Left ventricle myocardium inferior (tissue), 1 donor: ENCODE measurements at places on chromosomes 16 and 17. TPM values are rescaled to one million over a fixed set of nuclear protein-coding genes. Genes with fewer than 3 reads are reported as not detected.
A peak's percentile ranks its signal among the peaks of the same experiment; 100 is the strongest.

GRCh38 chr17:75219815-75220214 is 14.3 kb downstream of the NUP85 start:
- DNase-seq = no peak

DNA sequence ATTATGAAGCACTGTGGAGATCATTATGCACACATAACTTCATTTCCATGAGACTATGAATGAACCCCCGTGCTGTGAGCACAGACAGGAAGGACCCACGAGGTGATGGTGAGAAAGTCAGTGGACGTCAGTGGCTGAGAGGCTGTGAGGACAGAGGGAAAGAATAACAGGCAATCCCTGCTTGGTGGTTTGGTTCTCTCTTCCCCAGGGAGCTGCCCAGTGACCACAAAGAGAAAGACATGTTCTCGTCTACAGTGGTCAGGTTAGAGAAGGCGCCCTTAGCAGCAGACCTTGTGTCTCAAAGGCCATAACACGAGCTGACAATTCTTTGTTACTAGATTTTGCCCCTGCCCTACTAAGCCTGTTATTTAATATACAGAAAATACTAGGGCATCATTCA is 609.2 kb downstream of the TOX3 start:
- DNase-seq = no peak

- DNase-seq = no peak
Observed at GRCh38 chr17:34974179-34974578, 6.1 kb upstream of the LIG3 start.

GRCh38 chr17:49146620-49147306 is 14.2 kb downstream of the B4GALNT2 start:
- DNase-seq = no peak

DNA sequence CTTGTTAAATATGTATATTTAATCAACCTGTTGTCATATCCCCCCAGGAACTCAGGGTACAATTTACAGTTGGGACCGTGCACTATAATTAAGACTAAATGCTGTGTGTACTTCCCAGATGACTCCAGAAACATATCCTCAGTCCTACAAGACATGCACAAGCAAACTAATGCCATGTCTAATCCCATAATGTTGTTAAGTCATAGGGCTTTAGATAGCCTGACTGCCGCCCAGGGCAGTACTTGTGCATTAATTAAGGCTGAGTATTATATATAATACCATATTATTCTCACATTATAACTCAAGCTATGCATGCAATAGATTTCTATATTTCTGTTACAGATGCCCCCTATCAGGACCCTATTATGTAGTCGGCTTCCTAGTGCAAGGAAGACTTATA is 20.1 kb upstream of the CPHXL start:
- DNase-seq = no peak

GRCh38 chr17:35849469-35850348 is 19.0 kb downstream of the HEATR9 start:
- no peak for DNase-seq

GRCh38 chr16:18953547-18953946 is 27.3 kb upstream of the SMG1 start:
- DNase-seq = no peak

DNA sequence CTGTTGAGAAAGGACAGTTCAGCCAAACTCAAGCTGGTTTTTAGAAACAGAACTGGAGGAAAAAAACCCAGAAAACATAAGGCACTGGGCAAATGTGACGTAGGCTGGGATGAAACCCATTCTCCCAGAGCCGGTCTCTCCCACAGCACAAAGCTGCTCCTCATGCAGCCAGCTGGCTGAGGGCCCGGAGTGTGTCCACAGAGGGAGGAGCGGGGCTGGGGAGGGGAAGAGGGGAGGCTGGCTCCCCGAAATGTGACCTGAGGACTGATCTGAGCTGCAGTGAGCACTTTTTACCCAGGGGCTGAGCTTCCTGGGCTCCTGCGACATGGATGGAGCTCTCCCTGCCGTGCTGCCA is 20.8 kb downstream of the FOXF1 start:
- peak; percentile 67 for DNase-seq

DNA sequence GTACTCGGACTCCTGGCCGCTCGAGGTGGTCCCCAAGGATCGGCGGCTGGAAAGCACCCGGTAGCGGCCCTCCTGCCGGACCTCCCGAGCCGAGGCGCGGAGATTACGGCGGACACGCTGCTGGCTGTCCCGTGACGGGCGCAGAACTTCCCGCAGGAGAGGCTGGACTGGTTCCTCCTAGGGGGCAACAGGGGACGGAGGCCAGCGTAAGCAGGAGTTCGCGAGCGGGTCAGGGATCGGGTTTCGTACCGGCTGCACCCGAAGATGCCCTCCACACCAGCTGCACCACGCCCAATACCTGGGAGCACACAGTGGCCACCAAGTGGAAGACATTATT is 341 bp downstream of the SLC7A6OS start:
- peak; percentile 21 for DNase-seq

GRCh38 chr16:5025171-5025632 is 8.5 kb downstream of the NAGPA start:
- peak; percentile 50 for DNase-seq

ADAD2 gene
- 0.52 TPM for total RNA-seq

CCDC144A gene
- 2.8 TPM for total RNA-seq

GP1BA gene
- 0.22 TPM for total RNA-seq

GPR179 gene
- 0.05 TPM for total RNA-seq

MGAT5B gene
- 0.08 TPM for total RNA-seq

JUP gene
- 160 TPM for total RNA-seq

ADCY7 gene
- 9.7 TPM for total RNA-seq

TPSD1 gene
- total RNA-seq = not detected

CD68 gene
- 25.5 TPM for total RNA-seq

KRTAP2-2 gene
- not detected for total RNA-seq
